WTC11 (cell line): ENCODE measurements at places on chromosomes 4 and X.
A peak's percentile ranks its signal among the peaks of the same experiment; 100 is the strongest.

DNA sequence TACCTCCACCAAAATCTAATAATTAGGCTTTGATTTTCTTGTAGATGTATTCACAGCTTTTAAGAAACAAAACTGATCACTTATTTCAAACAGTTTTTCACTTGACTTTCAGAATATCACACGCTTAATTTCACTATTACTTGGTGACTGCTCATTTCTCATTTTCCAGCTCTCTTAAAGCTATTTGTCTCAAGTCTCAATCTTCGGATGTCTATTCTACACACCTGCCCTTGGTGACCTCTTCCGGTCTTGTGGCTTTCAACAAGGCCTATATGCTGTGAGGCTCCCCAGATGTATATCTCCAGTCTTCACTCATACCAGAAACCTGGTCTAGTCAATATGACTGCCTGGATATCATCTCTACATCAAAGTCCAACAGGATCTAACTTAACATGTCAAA is 34.9 kb upstream of the ANXA10 start:
- no peak for DNase-seq

GRCh38 chr4:86935853-86936733 is 1.3 kb downstream of the AFF1 start:
- DNase-seq, result peak; percentile 74

DNA sequence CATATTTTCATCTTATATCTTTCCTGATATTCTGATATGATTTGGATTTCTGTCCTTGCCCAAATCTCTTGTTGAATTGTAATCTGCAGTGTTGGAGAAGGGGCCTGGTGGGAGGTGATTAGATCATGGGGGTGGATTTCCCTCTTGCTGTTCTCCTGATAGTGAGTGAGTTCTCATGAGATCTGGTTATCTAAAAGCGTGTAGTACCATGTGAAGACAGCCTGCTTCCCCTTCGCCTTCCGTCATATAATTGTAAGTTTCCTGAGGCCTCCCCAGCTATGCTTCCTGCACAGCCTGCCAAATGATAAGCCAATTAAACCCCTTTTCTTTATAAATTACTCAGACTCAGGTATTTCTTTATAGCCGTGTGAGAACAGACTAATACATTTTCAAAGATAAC is 77.2 kb downstream of the ANKRD50 start:
- no peak for DNase-seq

DNA sequence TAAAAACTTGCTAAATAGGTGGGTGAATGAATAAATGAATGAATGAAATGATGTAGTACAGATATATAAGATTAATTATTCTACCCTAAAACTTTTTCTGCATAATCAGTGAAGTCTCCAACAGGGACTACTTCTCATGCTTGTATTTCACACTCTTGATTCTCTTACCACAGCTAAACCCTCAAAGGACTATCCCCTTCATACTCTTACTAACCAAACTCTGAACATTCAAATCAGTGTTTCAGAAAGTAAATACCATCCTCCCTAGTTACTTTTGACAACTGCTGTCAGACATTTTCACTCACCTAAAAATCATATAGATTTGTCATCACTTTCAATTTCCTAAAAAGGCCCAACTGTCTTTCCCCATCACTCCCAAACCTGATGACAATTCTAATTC is 234.3 kb upstream of the HHIP start:
- DNase-seq, result no peak

- DNase-seq, result no peak
Measured at GRCh38 chr4:74056858-74057562, 18.5 kb upstream of the CXCL3 start.

DNA sequence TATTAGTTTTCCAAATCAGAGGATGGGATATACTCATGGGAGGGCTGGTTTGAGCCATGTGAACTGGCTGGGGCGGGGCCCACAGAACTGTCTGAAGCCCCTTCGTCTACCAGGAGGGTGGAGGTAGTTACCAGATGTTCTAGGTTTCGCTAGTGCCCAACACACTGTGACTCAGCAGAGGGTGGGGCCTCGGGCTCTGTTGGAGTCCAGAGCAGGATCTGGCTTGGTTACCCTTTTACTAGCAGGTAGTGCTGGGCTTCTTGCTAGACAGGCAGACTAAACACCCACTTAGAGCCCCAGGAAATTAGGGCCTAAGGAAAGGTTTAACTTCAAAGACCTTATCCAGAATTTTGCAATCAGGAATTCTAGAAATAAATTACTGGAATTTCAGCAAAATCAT is 56.2 kb upstream of the CHRDL1 start:
- DNase-seq, result peak; percentile 5

DNA sequence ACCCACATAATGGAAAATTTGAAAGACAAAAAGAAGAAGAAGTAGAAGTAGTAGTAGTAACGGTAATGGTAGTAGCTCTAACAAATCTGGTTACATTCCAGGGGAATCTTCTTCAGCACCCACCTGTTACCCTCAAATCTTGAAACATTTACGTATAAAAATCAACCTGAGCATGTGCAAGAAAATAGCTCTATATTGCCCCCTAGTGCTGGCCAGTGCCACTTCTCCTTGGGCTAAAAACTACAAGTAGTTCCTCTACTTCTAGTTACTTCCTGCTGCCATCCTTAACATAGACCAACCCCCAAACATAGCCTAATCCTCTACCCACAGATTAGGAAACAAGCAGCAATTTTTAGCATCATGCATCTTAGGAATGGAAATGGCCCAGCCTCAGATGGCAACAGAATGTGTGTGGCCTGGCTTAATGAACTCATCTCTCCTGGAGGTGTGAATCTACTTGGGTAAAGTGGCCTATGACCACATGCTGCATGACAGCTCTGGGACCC is 3.1 kb downstream of the PDGFC start:
- peak; percentile 66 for DNase-seq

DNA sequence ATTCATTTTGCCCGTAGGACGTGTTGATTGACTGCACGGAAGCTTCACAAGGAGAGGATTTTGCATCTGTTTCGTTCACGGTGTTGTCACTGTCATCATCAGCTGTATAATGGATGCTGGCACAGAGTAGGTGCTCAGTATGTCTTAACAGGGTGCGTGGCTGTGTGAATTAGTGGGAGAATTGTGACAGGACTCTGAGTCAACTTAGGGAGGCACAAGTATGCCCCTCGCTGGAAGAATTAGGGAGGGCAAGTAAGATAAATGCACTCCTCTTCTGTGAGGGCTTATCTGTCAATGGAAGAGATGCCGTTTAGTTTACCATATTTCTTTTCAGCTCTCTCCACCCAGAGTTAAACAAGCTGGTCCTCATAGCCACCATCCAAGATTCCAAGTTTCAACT is 107.2 kb downstream of the TRIML1 start:
- DNase-seq, result peak; percentile 28

GRCh38 chr4:52711272-52711671 is 40.0 kb downstream of the ERVMER34-1 start:
- DNase-seq, result no peak
